ENCODE measurements at places on chromosomes 2 and 18.
A peak's percentile ranks its signal among the peaks of the same experiment; 100 is the strongest.

DNA sequence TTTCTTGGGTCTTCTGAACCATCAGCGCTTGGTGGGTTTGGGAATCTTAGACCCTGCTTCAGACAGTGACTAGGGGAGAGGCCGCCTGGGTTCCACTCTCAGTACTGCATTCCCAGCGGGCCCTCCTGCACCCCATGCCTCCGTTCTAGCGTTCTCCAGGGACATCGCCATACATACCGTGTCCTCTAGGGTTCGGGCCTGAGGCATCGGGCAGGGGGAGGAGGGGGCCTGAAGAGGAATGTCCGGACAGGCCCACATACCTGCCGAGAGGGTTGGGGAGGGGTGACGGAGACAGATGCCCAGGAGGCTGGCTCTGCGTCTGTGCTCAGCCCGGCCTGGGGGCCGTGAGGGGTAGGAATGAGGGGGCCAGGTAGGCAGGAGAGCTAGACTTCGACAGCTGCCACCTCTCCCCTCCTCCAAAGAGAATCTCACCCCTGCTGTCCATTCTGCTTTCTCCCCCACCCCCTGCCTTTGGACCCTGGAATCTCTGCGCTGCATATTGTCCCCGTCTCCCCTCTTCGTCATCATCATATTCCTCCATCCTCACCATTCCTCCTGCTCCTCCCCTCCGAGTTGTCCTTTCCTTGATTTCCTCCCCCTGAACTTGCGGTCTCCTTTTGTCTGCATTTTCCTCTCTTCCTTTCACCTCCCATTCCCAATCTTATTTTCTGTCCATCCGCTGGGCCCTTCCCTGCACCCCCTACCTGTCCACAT, 7.8 kb upstream of the WNT10A start:
- no peak for DNase-seq

DNA sequence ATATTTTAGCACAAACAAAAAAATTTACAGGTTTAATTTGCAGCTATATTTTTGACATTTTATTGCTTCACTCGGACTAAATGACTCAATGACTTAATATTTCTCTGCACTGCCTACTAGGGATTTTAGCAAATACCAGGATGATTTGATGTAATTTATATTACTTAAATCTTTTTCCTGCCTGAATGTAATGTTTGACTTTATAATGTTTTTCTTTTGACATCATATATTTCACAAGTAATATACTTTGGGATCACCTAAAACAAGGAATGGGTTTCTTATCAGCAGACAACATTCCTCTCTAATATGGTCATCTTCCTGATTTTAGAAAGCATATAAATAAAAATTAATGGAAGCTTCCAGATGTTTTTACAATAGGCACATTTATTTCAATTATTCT, 253.2 kb upstream of the EPC2 start:
- no peak for DNase-seq

- no peak for DNase-seq
Measured at GRCh38 chr2:229947544-229947943, 25.2 kb downstream of the FBXO36 start.

GRCh38 chr18:62537042-62537894, 14.4 kb downstream of the ZCCHC2 start:
- DNase-seq = no peak

DNA sequence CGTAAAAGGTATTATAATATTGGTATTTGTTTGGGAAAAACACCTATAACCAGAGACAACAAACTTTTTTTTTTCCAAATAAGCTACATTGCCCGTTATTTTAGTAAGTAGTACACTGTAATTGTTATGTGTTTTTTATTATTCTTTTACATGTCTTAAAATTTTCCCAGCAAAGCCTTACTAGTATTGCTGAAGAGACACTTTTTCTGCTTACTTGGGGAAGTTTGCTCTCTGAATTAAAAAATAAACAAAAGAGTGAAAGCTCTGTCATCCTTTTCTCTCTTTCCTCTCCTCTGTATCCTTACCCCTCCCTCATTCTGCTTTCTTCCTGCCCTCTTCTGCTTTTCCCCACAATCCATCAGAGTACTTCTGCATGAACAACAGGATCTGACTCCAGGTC, 25.6 kb upstream of the LDLRAD4 start:
- DNase-seq = no peak

GRCh38 chr2:74822771-74823566, 11.0 kb upstream of the HK2 start:
- no peak for DNase-seq

DNA sequence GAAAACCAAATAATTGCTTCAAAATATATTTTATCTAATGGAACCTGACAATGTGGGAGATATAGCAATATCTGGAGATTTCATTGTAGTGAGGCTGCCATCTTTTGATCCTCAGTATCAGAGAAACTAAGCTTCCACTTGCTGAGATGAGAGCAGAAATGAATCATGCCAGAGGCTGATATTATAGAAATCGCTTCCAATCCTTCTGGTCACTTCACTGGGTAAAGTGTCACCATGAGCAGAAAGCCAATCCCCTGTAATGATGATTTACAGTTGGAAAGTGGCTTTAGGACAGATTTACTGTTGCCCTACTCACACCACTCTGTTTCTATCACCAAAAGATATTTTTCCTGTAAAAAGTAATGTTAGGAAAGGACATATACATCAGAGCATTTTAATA, 365.0 kb upstream of the VRK2 start:
- DNase-seq = no peak

- DNase-seq = no peak
Measured at GRCh38 chr2:143584936-143585335, 455.7 kb downstream of the ARHGAP15 start.

DNA sequence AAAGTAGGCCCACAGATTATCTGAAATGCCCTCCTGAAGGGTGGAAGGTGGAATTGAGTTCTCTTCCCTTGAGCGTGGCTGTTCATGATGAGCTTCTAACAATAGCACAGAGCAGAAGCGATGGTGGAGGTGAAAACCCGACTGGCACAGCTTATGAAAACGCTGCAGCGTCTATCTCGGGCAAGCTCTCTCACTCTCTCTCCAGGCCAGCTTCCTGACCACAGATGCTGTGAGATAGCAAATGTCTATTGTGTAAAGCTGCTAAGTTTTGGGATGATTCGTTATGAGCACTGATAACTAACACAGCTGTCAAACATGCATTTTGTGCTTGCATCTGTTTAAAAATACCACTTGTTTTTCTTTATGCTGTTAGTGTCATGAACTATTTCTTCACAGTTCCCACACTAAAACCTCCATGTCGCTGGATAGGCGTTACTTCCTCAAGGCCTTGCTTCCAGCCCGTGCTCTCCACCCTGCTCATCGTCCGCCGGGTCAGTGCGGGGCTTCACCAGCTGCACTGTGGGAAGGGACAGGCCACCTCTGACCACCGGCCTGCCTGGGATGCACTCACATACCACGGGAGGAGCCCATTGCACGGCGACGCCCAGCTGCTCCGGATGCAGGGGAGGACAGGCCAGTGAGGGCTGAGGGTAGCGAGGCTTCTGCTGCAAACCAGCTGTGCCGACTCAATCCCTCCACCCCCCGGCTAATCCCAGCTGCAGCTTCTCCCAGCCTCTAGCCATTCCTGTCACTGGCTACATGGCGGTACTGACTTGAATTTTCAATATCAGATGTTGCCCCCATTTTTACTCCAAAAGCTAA, 60.0 kb upstream of the OTOS start:
- DNase-seq = no peak

GRCh38 chr2:229633556-229633955, 80.8 kb downstream of the DNER start:
- no peak for DNase-seq

DNA sequence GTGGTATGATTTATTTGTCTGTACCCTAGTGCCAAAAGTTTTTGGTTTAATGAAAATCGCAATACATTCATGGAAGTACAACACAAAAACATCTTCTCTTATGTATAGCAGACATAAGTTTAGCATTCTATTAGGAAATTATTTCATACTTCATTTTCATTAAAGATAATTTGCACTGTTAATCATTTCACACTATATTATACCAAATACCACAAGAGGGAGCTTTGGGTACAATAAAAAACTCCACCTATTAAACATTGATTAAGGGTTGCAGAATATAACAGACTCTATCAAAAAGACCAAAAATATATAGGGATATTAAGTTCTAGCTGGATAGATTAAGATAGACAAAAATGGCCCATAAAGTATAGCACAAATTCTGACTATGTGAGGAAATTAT, 79.0 kb downstream of the SLC66A3 start:
- no peak for DNase-seq

DNA sequence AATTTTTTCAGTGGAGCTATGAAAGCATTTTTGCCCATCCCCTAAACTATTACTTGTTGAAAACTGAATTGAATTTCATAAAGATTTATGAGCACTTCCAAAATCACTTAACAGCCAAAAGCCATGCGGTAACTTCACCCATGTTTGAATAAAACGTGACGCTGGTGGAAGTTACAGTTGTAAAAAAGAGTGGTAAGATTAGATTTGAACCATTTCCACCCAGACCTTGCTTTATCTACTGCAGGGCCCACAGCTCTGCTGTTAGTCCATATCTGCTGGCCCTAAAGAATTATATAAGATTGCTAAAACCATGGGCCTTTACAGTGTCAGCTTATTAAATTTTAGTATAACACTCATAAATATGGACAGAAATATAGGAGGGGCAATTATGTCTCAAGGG, 15.5 kb upstream of the ITGA4 start:
- DNase-seq = no peak

GRCh38 chr2:85858841-85859240, 29.9 kb downstream of the ST3GAL5 start:
- DNase-seq = no peak

GRCh38 chr2:102667072-102667471, 47.7 kb downstream of the SLC9A2 start:
- DNase-seq = no peak

DNA sequence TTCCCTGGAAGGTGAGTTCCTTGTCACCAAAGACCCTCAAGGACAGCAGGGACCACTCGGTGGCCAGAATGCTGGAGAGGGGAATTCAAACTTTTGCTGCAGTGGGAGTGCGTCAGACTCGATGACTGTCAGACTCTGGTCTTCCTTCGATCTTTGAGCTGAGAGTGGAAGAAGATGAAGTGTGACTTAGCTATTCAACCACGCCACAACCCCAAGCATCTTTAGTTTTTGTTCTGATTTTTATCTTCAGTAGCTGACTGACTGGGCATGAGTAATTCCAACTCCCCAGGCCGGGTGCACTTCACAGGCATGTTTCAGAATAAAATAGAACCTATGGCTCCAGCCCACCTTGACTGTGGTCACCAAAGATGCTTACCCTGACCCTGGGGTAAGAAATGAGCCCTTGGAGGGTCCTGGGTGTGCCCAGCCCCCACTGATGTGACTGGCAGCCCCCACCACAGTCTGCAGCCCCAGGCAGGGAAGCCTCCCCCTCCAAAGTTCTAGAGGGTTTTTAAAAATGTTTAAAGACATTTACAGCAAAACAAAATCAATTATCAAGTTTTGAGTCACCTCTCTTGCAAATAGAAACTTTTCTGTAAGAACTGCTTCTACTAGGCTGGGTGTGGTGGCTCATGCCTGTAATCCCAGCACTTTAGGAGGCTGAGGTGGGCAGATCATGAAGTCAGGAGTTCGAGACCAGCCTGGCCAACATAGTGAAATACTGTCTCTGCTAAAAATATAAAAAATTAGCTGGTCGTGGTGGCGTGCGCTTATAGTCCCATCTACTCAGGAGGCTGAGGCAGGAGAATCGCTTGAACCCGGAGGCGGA, 24.9 kb upstream of the YWHAQ start:
- peak; percentile 28 for DNase-seq

DNA sequence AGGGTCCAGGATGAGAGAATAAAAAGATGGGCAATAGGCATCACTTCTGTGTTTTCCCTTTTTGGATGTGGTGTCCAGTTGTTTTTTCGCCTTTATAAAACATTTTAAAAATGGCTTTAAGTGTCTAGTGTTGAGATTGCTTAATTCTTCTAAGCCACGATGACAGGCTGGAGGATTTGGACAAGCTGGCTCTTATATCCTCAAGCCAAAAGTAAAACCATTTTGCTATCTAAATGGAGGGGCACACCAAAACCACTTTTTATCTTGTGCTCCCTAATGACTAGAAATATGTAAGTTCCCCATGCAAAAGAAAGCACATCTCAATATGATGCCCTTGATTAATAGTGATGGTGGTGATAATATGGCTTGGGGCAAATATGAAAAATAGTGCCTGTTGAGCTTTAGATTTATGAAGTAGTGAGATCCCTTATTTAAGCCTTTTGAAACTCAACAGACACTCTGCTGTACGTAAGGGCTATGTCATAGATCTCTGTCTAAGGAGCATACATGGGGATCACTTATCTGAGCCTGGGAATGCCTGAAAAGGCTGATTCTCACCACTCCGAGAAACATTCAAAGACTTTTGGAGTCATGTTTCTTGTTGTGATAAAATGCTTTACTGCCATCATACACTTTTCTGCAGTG, 185.5 kb downstream of the KCNS3 start:
- no peak for DNase-seq

GRCh38 chr2:238256594-238257104, 16.8 kb upstream of the HES6 start:
- DNase-seq = peak; percentile 56

GRCh38 chr2:232699110-232699509, 2.0 kb downstream of the GIGYF2 start:
- DNase-seq = no peak

- DNase-seq = no peak
Measured at GRCh38 chr18:5463390-5463789, 80.4 kb downstream of the EPB41L3 start.

GRCh38 chr2:238216651-238217184, 13.2 kb upstream of the ILKAP start:
- no peak for DNase-seq

DNA sequence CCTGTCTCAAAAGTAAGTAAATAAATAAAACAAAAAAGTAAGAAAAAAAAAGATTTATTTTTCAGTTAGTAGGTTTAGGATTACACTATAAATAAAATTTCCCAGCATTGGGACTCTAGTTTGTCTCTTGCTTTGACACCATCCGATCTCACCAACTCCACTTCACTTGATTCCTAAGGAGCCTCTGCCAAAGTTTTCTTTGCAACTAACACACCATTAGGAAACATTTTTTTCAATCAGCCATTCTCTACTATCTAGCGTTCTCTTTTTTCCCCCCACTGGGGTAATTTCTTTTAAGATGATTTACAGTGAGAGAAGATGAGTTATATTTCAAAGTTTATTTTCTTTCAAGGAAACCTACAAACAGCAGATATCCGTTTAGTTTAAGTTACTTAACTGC, 10.6 kb upstream of the NEMP2 start:
- no peak for DNase-seq

DNA sequence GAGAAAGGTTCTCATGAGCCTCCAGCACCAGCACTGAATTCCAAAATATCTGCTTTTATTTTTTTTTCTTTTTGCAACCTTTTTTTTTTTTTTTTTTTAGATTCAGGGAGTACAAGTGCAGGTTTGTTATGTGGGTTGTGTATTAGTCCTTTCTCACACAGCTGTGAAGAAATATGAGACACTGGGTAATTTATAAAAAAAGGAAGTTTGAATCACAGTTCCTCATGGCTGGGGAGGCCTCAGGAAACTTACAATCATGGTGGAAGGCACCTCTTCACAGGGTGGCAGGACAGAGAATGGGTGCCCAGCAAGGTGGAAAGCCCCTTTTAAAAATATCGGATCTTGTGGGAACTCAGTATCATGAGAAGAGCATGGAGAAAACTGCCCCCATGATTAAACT, 7.9 kb upstream of the TMX3 start:
- DNase-seq = no peak

- DNase-seq = no peak
Measured at GRCh38 chr2:196217116-196217515, 45.7 kb upstream of the STK17B start.

All from T-helper 2 cell (primary cell).